GDM1 (cell line): ENCODE measurements at places on chromosomes 13 and 19.

GRCh38 chr13:42906257-42906656 lies 85.8 kb downstream of the EPSTI1 start:
- no peak for DNase-seq

GRCh38 chr13:35733827-35734226 lies 257.3 kb upstream of the MAB21L1 start:
- no peak for DNase-seq

DNA sequence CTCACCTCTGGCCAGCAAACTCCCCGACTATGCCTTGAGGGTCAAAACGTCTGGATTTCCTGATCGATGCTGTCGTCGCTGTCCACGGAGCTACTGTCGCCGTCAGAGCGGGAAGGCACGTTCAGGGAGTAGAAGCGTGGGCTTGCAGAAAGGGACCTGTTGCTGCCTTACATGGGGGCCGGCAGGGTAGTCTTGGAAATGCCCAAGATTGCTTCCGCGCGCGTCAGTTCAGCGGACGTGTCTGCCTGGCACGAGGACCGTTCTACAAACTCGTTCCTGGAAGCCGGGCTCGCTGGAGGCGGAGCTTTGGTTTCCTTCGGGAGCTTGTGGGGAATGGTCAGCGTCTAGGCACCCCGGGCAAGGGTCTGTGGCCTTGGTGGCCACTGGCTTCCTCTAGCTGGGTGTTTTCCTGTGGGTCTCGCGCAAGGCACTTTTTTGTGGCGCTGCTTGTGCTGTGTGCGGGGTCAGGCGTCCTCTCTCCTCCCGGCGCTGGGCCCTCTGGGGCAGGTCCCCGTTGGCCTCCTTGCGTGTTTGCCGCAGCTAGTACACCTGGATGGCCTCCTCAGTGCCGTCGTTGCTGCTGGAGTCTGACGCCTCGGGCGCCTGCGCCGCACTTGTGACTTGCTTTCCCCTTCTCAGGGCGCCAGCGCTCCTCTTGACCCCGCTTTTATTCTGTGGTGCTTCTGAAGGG lies 15.4 kb downstream of the RB1 start:
- no peak for DNase-seq

DNA sequence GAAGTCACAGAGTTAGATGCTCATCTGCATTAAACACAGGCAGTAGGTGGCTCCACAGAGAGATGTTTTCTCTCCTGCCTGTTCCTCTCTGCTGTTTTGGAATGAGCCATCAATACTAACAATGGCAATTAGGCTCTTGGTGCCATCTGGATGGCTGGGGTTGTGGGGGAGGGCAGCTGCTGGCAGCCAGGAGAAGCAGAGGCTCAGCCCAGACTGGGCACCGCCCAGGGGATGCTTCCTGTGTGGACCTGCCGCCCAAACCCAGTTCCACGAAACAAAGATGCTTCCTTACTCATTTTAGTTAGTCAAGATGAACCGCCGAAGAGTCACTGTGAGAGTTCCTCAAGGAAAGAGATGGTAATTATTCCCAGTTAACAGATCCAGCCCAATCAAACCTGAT lies 50.8 kb upstream of the PCDH8 start:
- no peak for DNase-seq

DNA sequence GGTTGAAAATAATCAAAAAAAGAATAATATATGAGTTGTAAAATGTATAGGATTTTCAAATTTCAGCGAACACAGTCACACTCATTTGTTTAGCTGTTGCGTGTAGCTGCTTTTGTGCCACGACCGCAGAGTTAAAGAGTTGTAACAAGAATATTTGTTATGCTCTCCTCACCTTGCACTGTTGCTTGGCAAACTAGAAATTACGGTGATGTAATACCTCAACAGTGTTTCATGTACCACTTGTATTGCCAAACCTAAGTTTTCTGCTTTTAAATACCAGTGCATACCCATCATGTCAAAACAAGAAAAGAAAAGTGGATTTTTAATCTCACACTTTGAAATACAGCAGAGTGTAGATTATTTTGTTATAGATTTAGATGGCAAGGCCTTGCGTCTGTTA lies 201.1 kb downstream of the NBEA start:
- DNase-seq: no peak

DNA sequence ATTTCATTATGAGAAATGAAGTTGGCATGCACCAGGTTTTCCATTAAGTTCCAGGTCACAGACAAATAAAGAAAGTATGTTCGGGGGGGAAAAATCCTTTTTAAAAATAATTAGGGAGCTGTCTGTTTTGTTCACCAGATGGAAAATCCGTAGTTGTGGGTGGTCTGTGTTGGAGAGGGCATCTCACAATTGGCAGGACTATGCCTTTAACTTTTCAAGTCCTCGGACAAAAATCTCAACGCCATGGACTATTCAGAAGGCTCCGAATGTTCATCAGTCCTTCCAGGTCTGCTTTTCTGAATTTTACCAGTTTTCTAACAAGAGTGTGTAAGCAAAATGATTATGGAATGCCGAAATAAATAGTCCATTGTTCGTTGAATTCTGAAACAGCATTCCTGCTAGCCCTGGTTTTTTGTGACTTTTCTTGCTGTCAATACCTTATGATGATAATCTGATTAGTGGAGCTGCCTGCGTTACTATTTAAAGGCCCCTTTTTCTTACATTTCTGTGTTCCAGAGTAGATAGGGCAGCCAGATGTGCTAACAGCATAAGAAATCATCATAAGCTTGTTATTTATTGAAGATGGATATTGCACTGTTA lies 146.9 kb downstream of the TM9SF2 start:
- DNase-seq: no peak

GRCh38 chr13:112066624-112067004 lies 335 bp upstream of the SOX1 start:
- no peak for DNase-seq

DNA sequence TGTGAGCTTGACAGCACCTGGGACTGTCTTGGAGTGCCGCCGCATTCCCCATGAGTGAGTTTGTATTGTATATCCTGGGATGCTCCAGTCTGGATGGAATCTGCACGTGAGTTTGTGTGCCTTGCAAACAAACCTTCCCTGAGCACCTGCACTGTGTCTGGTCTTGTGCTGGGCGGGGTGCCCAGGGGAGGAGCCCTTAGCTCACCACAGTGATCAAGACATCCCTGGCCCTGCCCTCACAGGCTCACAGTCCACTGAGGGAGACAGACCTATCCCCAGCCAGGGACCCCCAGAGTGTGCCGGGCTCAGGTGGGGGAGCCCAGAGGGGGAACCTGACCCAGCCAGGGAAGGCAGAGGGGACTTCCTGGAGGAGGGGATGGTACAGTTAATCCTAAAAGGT lies 1.7 kb upstream of the BCAM start:
- no peak for DNase-seq

GRCh38 chr19:44845286-44845611 lies 848 bp upstream of the NECTIN2 start:
- no peak for DNase-seq

DNA sequence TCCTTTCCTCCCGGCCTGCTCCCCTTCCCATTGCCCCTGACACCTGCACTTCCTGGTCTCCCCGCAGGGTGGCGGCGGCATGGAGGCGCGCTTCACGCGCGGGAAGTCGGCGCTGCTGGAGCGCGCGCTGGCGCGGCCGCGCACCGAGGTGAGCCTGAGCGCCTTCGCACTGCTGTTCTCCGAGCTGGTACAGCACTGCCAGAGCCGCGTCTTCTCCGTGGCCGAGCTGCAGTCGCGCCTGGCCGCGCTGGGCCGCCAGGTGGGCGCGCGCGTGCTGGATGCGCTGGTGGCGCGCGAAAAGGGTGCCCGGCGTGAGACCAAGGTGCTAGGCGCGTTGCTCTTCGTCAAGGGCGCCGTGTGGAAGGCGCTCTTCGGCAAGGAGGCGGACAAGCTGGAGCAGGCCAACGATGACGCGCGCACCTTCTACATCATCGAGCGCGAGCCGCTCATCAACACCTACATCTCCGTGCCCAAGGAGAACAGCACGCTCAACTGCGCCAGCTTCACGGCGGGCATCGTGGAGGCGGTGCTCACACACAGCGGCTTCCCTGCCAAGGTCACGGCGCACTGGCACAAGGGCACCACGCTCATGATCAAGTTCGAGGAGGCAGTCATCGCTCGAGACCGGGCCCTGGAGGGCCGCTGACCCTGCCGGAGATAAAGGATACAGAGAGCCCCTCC lies 1.7 kb downstream of the TRAPPC5 start:
- DNase-seq: no peak

DNA sequence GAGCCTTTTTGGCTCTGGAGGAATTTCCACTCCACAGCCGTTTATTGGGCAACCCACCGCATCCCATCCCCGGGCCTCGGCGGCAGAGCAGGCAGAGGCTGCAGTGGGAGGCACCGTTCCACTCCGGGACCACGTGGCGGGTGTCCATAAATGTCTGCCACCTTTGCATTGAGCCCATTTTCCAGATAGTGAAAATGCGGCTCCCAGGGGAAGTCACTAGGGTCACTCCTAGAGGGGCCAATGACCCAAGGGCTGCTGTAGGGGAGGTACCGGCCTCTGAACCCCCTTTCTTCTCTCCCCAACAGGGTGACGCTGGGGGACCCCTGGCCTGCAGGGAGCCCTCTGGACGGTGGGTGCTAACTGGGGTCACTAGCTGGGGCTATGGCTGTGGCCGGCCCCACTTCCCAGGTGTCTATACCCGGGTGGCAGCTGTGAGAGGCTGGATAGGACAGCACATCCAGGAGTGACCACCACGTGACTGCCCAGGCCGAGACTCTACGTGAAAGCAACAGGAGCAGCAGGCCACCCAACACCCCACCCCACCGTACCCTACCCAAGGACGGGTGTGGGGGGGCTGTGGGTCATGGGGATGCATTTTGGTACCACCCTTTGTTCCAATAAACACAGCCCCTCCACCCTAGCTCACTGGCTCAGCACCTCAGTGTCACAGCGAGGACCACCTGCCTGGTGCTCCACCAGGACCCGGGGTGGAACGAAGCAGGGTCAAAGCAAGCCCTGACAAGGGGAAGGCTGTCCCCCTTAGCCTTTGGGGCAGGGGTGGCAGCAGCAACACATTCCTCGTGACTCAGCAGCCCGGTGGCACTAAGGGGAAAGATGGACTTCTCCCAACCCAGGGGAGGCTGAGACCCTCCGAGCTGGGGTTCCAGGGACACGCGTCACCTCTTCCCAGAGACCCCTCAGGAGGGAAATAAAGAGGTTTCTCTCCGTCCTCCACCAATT lies 1.5 kb downstream of the TIMM13 start:
- DNase-seq: no peak

- DNase-seq: no peak
Measured at GRCh38 chr13:28347456-28348371, 147.2 kb downstream of the FLT1 start.

- no peak for DNase-seq
Measured at GRCh38 chr19:50162988-50163387, at the start of gene IZUMO2. Gene IZUMO2, minus strand, starts transcription at chr19:50163281. Its CDS starts 87 bp downstream, at chr19:50163194.

- DNase-seq: no peak
Measured at GRCh38 chr19:53962887-53963431, at the start of gene CACNG8. Gene CACNG8, plus strand, starts transcription at chr19:53962937.

DNA sequence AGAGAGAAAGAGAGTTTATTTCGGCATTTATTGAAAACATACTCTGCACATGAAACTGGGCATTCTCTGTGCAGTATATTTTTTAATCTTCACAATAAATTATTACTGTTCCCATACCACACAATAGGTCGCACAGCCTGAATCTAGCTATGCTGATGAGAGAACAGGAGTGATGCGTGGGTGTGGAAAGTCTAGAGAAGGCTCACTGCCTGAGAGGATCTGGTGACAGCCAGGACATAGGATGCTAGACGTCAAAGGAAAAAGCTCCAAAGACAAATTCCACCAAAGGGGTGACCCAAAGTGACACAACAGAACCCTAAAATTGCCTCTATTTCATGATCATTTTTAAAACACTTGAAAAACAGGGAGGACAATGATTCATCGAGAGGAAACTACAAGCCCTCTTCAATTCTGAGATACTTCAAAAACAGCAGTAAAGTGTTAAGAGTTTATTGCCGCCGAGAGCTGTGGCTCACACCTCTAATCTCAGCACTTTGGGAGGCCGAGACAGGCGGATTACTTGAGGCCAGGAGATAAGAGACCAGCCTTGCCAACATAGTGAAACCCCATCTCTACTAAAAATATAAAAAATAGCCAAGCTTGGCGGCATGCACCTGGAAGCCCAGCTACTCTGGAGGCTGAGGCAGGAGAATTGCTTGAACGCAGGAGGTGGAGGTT lies 189.6 kb upstream of the NBEA start:
- no peak for DNase-seq

- no peak for DNase-seq
Measured at GRCh38 chr13:55815458-55816033, 1325.2 kb upstream of the PRR20A start.

DNA sequence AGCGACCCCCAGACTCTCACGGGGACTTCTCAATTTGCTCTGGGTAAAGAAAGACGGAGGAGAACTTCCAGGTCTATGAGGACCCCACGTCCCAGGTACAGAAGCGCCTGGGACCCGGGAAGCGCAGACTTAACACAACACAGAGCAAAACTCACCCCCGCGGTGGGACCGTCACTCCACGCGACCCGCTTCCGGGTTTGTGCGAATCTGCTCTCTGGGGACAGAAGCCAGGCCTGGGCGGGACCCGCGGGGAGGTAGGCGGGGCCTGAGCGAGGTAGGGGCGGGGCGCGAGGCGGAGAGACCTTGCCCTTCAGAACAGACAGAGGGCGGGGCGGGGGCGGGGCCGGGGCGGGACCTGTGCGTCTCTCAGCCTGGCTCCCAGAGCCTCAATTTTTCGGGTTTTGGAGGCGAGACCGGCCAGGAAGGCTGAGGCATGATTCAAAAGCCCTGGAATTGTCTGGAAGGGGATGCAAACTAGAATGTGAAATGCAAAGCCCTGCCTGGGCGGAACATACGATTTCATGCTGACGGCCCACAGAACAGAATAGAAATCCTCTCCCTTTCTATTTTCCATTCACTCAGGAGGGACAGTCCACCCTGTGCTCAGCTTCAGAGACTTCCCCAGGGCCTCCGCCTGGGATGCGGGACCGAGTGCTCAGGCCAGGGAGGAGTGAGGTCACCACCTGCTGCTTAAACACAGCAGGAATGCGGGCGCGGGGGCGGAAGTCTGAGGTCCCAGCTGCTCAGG lies 19.3 kb upstream of the ZNF888 start:
- peak; percentile 90 for DNase-seq

- DNase-seq: no peak
Measured at GRCh38 chr13:27592865-27593264, 27.5 kb downstream of the LNX2 start.

- no peak for DNase-seq
Measured at GRCh38 chr13:27954406-27954851, 14.7 kb downstream of the CDX2 start.

DNA sequence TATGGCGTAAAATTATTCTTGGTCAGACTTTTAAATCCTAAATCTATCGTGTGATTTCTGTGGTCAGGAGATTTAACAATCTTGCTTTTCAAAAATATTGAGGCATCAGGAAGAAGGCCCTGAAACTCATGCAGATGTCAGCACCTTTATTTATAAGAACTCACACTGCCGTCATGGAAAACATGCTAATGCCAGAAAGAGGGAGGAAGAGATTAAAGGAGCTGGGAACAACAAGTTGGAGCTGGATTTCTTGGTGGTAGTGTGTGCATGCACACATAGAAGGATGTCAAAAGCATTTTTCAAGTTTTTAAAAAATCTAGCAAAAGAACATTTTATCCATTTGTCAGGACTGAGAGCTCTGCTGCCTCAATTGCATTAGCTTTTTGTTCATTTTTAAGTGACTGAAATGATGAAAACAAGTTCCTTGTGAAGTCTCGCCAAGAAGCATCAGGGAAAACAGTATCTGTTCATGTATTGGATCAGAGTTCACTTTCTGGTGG lies 342.5 kb downstream of the SPRY2 start:
- DNase-seq: no peak

- no peak for DNase-seq
Measured at GRCh38 chr13:80744147-80744914, 403.4 kb upstream of the SPRY2 start.
